ENCODE measurements at places on chromosomes 2 and 18. TPM values are rescaled to one million over a fixed set of nuclear protein-coding genes. Genes with fewer than 3 reads are reported as not detected.
A peak's percentile ranks its signal among the peaks of the same experiment; 100 is the strongest.

CCDC102B gene
- total RNA-seq, result not detected

ABCG5 gene
- total RNA-seq, result not detected

ARHGEF4 gene
- 1.8 TPM for total RNA-seq

MROH2A gene
- total RNA-seq, result not detected

SF3B1 gene
- 618 TPM for total RNA-seq

CHRND gene
- not detected for total RNA-seq

DNA sequence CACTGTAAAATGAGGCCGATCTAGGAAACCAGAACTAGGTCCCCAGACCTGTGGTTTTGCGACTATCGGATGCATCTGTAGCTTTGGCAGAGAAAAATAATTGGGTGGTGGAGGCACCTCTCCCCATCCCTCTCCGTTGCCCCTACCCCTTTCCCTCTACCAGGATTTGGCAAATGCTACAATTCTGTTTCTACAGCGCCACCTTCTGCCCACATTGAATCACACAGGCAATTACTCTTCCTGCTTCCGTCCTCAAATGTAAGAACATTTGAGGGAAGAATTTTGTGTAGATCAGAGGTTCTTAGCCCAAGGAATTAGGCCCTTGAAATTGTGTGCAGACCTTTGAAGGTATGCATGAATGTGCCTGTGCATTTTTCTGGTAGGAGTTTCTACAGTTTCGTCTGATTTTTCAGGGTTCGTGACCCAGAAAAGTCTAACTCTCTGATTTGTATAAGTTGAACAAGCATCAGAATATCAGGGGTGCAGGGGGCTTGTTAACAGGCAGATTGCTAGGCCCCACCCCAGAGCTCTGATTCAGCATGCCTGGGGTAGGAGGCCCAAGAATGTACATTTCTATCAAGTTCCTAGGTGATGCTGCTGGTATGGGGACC, 11.2 kb downstream of the ATP6V1B1 start:
- peak; percentile 32 for DNase-seq

- no peak for DNase-seq
These were observed 164.2 kb downstream of the CTIF start for GRCh38 chr18:48703028-48703386.

GRCh38 chr18:47788621-47789020, 141.8 kb downstream of the SMAD2 start:
- DNase-seq, result no peak

- no peak for DNase-seq
These were observed 64.2 kb upstream of the OTOF start for GRCh38 chr2:26542194-26542455.
